ENCODE measurements at places on chromosomes 5 and 9. TPM values are rescaled to one million over a fixed set of nuclear protein-coding genes. Genes with fewer than 3 reads are reported as not detected.

- H3K27me3 ChIP-seq: no peaks in the 10 kb centered on the region
- DNase-seq: peak; percentile 5
- H3K4me1 ChIP-seq: peaks cover 29% of the 10 kb centered on the region
- peak overlapping the region; percentile 90 for H3K4me3 ChIP-seq
Observed at GRCh38 chr9:129111528-129112151, 425 bp downstream of the PTPA start.

DNA sequence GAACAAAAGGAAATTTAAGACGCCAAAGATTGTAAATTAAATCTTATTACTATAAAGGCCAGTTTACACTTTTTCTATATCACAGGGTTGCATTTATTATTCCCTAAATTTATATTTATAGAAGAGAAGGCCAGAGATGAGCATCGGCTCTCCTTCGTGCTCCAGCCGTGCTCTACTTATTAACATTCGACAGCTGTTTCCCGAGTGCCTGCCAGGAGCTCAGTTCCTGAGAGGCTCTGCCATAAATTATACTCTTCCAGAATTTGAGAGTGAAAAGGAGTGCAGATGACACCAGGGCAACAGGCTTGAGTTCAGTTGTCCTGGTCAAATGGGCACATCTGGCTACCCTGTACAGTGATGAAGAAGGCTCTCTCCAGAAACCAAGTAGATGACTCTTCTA, 70.1 kb downstream of the PCSK5 start:
- no peaks in the 10 kb centered on the region for H3K4me1 ChIP-seq
- H3K27me3 ChIP-seq: no peaks in the 10 kb centered on the region
- no peaks in the 10 kb centered on the region for H3K36me3 ChIP-seq
- H3K27ac ChIP-seq: no peak overlapping the region
- H3K4me3 ChIP-seq: no peak overlapping the region

The STPG3 gene
- not detected for total RNA-seq

The UAP1L1 gene
- total RNA-seq: 13.3 TPM

DNA sequence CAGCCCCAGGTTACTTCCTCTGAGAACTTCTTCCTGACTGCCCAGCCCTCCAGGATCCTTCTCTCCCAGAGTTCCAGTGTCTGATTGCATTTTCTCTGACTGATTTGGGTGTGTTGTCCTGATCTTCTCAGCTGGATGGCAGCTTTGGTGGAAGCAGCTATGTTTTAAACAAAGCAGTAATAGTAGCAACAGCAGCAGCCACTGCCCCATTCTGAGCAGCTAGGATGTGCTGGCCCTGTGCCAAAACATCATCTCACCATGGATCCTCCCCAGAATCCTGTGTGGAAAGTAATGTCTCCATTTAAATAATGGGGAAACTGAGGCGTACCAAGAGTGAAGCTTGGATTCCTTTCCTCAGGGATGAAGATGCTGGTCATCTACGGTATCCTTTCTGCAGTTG, 46.4 kb upstream of the PSD2 start:
- H3K27me3 ChIP-seq: peaks cover 10% of the 10 kb centered on the region
- no peak overlapping the region for H3K4me3 ChIP-seq
- peaks cover 44% of the 10 kb centered on the region for H3K4me1 ChIP-seq
- H3K36me3 ChIP-seq: no peaks in the 10 kb centered on the region
- DNase-seq: no peak

DNA sequence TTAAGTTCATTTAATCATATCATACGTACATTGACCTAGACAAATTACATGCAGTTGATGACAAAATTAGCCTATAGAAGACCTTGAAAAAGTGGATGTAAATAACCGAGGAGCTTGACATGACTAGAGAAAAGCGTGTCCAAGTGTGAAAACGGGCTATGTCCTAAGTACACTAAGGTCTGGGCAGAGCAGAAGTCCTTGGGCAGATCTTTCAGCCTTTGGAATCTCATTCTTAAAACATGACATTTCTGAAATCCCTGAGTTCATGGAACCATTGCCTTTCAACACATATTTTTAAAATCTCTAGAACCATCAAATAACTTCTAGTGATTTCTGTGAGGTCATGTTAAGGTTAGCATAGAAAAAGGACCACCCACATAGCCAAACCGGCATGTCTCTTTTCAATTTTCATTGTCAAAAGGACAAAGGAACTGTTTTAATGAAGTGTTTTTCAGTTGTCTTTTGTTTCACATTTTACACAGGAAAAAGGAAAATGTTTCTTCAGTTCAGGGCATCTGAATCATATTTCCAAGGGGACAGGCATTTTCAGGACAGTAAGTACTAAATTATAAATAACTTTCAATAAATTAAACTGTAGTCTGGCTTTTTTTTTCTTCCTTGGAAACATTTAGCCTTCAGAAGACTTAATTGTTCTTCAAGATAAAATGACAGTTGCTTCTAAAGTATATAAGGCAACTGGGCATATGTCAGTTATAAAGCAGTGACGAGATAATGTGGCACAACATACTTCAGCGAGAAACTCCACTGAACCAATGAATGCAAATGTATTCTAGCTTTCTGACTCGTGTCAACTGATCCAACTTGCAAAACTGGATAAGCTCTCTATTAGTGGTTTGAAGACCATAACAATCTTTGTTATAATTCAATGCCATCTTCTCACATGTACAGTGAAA, 416.8 kb downstream of the NFIB start:
- no peaks in the 10 kb centered on the region for H3K4me1 ChIP-seq
- no peaks in the 10 kb centered on the region for H3K36me3 ChIP-seq
- no peaks in the 10 kb centered on the region for H3K27me3 ChIP-seq
- no peak overlapping the region for H3K4me3 ChIP-seq
- no peak overlapping the region for H3K27ac ChIP-seq
- DNase-seq: no peak

DNA sequence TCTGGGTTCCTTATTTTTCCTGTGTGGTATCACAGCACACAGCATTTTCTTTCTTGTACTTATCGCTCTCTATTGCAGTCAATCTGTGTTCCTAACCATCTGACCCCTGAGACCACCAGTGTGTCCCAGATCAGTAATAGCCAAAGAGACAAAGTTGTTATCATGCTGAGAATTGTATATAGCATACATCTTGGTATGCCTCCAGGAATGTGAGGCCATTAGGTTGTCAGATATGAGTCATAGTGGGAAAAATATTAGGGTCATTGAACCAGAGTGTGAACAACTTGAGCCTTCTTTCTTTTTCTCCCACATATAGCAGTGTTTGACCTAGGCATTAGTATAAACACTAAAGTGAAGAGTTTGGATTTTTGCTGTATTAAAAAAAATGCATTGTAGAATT, 106.3 kb downstream of the NDUFAF2 start:
- no peaks in the 10 kb centered on the region for H3K27me3 ChIP-seq
- H3K4me1 ChIP-seq: peaks cover 74% of the 10 kb centered on the region
- peak overlapping the region; percentile 51 for H3K4me3 ChIP-seq
- DNase-seq: peak; percentile 47
- H3K27ac ChIP-seq: peak overlapping the region; percentile 33

- no peaks in the 10 kb centered on the region for H3K4me1 ChIP-seq
- H3K27me3 ChIP-seq: peaks cover 2% of the 10 kb centered on the region
- H3K36me3 ChIP-seq: no peaks in the 10 kb centered on the region
- DNase-seq: peak; percentile 36
- H3K27ac ChIP-seq: no peak overlapping the region
- H3K4me3 ChIP-seq: no peak overlapping the region
Observed at GRCh38 chr9:73200694-73201452, 49.2 kb downstream of the ANXA1 start.

- H3K4me1 ChIP-seq: no peaks in the 10 kb centered on the region
- no peak overlapping the region for H3K4me3 ChIP-seq
- H3K27me3 ChIP-seq: no peaks in the 10 kb centered on the region
Observed at GRCh38 chr5:22779499-22779898, 73.6 kb downstream of the CDH12 start.

The RAI14 gene
- 273 TPM for total RNA-seq

The MED22 gene
- 19.8 TPM for total RNA-seq

DNA sequence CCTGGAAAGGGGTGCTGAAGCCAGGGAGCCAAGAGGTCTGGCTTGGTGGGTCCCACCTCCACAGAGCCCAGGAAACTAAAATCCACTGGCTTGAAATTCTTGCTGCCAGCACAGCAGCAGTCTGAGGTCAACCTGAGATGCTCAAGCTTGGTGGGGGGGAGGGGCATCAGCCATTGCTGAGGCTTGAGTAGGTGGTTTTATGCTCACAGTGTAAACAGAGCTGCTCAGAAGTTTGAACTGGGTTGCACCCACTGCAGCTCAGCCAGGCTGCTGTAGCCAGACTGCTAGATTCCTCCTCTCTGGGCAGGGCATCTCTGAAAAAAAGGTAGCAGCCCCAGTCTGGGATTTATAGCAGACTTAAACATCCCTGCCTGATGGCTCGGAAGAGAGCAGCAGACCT, 55.5 kb upstream of the FBXL17 start:
- no peak for DNase-seq
- H3K4me1 ChIP-seq: peaks cover 6% of the 10 kb centered on the region
- H3K36me3 ChIP-seq: no peaks in the 10 kb centered on the region
- H3K27ac ChIP-seq: no peak overlapping the region
- H3K4me3 ChIP-seq: no peak overlapping the region

- H3K27me3 ChIP-seq: peaks cover 3% of the 10 kb centered on the region
- peaks cover 6% of the 10 kb centered on the region for H3K4me1 ChIP-seq
- peaks cover 37% of the 10 kb centered on the region for H3K36me3 ChIP-seq
- peak; percentile 10 for DNase-seq
- no peak overlapping the region for H3K27ac ChIP-seq
Observed at GRCh38 chr5:179160584-179160983, 100.4 kb downstream of the ZNF354C start.

DNA sequence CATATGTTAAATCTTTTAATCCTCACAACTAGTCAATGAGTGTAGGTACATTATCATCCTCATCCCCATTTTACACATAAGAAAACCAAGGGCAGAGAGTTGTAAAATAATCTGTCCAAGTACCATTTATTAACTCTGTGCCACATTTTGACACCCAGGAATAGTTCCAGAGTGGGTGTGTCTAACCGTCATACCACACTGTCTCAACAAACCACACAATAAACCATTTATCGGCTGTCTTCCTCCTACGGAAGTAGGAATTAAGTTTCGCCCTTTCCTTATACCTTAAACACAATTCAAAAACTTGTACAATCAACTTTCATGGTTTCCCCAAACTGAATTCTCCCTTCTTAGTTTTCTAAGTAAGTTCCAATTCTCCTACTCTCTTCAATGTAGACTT, 11.4 kb downstream of the AP3B1 start:
- peaks cover 40% of the 10 kb centered on the region for H3K4me1 ChIP-seq
- no peak overlapping the region for H3K27ac ChIP-seq
- DNase-seq: no peak
- H3K36me3 ChIP-seq: peaks cover 27% of the 10 kb centered on the region

The GARIN3 gene
- not detected for total RNA-seq

- peaks cover 14% of the 10 kb centered on the region for H3K36me3 ChIP-seq
- no peak for DNase-seq
- no peaks in the 10 kb centered on the region for H3K27me3 ChIP-seq
- no peak overlapping the region for H3K27ac ChIP-seq
- no peaks in the 10 kb centered on the region for H3K4me1 ChIP-seq
Observed at GRCh38 chr9:89889865-89890264, 285.1 kb downstream of the GADD45G start.

The ST6GALNAC6 gene
- total RNA-seq: 29.3 TPM

DNA sequence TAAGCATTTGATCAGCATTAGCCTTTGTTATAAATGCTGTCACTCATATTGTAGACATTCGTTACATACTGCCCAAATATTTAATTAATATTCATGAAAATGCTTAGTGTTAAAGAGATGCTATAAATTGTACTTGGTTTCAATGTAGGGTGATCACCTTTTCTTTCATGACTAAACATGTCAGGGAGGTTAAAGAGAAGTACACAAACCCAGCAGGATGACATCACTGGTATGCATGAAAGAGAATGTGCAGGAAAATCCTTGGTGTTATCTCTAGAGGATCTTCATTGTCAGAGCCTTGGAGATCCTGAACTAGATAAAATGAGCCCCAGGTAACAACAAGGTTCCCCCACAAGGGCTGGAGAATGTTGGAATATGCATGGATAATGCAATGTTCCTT, 33.0 kb upstream of the SV2C start:
- H3K27me3 ChIP-seq: no peaks in the 10 kb centered on the region
- H3K4me3 ChIP-seq: no peak overlapping the region
- H3K36me3 ChIP-seq: no peaks in the 10 kb centered on the region
- H3K27ac ChIP-seq: no peak overlapping the region
- no peak for DNase-seq
- no peaks in the 10 kb centered on the region for H3K4me1 ChIP-seq

The AKNA gene
- 9.1 TPM for total RNA-seq

Data from HFFc6 (cell line).